ENCODE measurements at places on chromosomes 3 and 15.

GRCh38 chr3:152922554-152922953 lies 87.6 kb downstream of the P2RY1 start:
- no peak for DNase-seq

DNA sequence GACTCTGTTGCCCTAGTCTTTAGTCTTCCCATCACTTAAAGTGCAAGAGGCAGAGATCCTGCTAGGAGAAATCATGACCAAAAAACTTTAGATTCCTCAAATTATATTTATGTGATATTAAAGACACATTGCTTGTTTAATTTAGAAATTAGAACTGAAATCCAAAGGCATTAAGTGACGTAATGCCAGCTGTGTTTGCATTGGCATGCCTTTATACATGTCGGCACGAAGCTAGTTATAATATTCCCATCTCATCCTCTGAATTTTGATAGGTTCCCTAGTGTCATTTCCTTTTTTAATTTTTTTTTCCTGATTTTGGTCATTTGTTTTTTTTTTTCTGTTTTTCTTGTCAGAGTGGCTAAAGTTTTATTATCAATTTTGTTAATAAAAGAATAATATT lies 203.5 kb upstream of the ZBTB20 start:
- DNase-seq, result no peak

- no peak for DNase-seq
These were observed 361.0 kb upstream of the IL12A start for GRCh38 chr3:159627634-159628033.

DNA sequence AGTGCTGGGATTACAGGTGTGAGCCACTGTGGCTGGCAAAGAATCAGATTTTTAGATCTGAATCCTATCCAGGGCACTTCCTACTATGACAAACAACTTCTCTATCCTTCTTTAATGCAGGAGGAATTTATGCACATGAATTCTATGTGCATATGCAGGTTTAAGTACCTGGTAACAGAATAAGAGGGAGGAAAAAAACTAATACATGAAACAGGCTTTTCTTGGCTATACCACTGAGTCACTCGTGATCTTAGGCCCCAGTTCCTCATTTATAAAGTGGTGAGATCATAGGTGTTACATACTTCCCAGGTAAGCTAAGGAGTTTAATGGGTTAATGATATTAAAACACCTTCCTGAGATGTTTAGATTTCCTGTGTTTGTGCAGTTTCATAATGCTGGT lies 108.2 kb downstream of the TP63 start:
- no peak for DNase-seq

GRCh38 chr3:112627919-112628466 lies 12.9 kb downstream of the CCDC80 start:
- no peak for DNase-seq

DNA sequence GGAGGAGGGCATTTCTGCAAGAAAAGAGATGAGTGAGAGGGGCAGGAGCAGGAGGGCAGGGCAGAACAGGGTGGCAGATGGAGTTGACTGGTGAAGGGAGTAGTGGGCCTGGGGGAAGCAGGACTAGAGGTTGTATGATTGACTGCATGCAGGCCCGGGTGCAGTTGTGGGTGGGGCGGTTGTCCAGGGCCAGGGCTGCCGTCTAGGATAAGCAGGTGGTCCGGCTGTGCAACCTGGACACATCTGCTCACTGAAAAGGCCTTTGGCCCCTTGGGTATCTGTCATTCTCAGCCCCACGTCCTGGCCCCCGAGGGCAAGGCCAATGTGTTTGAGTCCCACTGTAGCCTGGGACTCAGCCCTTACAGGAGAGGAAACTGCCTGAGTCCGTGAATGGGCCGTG lies 25.4 kb downstream of the ALS2CL start:
- DNase-seq, result no peak

All from ovary (tissue), 10 donors.